ENCODE measurements at places on chromosomes 1 and 21. TPM values are rescaled to one million over a fixed set of nuclear protein-coding genes. Genes with fewer than 3 reads are reported as not detected.

Gene PODN
- 88.4 TPM for total RNA-seq

Gene C1orf87
- total RNA-seq, result not detected

Gene LHX8
- not detected for total RNA-seq

Gene HORMAD1
- 2.4 TPM for total RNA-seq

Gene TRIM67
- total RNA-seq, result under 0.01 TPM

Gene PSMA5
- total RNA-seq, result 46.0 TPM

Gene LHX4
- not detected for total RNA-seq

Gene CELA2B
- not detected for total RNA-seq

Gene SAMD13
- 1.3 TPM for total RNA-seq

Gene NBPF10
- total RNA-seq, result 5.3 TPM

Gene DDAH1
- 14.3 TPM for total RNA-seq

Gene LRRC8B
- 16.3 TPM for total RNA-seq

Gene LCE2D
- total RNA-seq, result not detected

Gene XKR8
- 1.8 TPM for total RNA-seq

Gene OLIG1
- not detected for total RNA-seq

Gene PAPPA2
- total RNA-seq, result 0.75 TPM

Gene CDC7
- total RNA-seq, result 2.4 TPM
